Astrocyte of the spinal cord (primary cell): ENCODE measurements at places on chromosomes 2 and 18.

GRCh38 chr2:72803151-72803550 is 22.7 kb downstream of the EXOC6B start:
- peak; percentile 58 for DNase-seq

DNA sequence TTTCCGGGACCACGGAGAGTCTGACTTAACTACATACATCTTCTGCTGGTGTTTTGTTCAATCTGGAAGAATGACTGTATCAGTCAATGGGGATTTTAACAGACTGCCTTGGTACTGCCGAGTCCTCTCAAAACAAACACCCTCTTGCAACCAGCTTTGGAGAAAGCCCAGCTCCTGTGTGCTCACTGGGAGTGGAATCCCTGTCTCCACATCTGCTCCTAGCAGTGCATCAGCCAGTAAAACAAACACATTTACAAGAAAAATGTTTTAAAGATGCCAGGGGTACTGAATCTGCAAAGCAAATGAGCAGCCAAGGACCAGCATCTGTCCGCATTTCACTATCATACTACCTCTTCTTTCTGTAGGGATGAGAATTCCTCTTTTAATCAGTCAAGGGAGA is 23.1 kb downstream of the ICOS start:
- DNase-seq: no peak

- DNase-seq: no peak
These were observed 891.2 kb upstream of the POU3F3 start for GRCh38 chr2:103962670-103963069.

GRCh38 chr18:73043611-73044010 is 175.8 kb upstream of the NETO1 start:
- no peak for DNase-seq

- DNase-seq: no peak
These were observed 354.2 kb downstream of the CDH7 start for GRCh38 chr18:66105016-66105415.

DNA sequence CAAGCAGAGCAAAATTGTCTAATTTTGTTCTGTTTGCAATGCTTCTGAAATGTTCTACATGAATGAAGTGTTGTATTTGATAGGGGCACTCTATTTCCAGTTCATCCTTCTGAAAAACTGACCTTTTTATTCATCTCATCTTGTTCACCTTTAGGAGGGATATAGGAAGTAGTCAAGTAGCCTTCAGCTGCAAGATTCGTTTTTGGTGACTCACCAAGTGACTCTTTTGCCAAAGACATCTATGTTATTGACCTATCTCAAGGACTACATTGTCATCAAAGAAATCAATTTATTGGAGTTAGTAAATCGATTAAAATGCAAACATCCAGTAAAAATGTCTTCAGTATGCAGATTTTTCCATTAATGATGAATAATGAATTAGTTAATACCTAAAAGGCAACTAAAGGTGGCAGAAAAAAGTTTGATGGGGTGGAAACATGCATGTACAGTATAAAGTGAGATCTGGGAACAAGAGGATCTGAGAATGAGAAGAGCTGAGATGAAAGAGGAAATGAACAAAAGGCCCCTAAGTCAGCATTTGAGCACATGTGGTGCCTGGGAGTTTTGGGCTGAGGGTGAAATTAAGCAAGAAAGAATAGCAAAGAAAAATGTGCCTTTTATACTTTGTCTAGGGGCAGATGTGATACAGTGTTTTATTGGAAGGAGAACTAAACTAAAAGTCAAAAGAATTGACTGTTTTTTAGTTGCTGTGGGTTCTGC is 255.1 kb upstream of the LINC00305 start:
- DNase-seq: peak; percentile 2

GRCh38 chr2:153404792-153405191 is 73.8 kb downstream of the RPRM start:
- DNase-seq: no peak

- no peak for DNase-seq
These were observed 210.5 kb downstream of the ERBB4 start for GRCh38 chr2:212328136-212328535.

GRCh38 chr18:22800551-22800951 is 132.6 kb upstream of the RBBP8 start:
- no peak for DNase-seq

GRCh38 chr2:217905896-217906295 is 96.9 kb downstream of the TNS1 start:
- DNase-seq: no peak

- peak; percentile 79 for DNase-seq
These were observed 1.0 kb downstream of the IRS1 start for GRCh38 chr2:226798422-226799210.

DNA sequence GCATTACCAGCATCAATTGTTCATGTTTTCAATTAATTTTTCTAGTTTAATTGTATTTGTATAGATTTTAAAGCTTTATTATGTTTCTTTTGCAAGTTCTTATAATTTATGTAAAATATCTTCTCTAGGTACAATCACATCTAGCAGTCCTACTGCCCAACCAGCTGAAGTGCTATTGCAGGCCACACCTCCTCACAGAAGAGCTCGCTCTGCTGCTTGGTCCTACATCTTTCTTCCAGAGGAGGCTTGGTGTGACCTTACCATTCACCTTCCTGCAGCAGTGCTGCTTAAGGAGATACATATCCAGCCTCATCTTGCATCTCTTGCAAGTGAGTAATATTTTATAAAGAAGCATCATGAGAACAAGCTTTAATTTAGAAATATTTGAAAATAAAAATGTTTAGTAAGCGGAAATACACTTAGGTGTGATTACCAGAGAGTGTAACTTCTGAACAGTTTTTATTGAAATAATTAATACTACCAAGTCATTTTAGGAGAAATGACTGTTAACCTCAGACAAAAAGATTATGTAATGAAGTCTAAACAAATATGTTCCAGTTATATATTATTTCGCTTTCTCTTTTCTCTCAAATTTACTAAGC is 122.9 kb upstream of the TTC27 start:
- no peak for DNase-seq

- DNase-seq: no peak
These were observed 252.2 kb downstream of the HDAC4 start for GRCh38 chr2:239148495-239149200.

DNA sequence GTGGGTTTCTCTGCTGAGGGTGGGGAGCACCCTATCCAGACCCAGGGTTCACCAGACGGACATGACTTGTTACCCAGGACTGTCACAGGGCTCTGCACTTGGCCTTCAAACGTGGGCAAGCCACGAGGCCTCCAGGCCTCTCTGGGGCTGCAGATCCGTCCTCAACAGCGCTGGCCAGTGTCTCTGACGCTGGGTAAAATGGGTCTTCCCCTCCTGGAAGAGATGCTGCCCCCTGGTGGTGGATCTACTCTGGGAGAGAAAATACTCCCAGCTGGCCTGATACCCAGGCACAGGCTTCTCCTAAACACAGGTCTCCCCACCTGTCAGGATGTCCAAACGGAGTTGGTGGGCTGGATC is 3.7 kb downstream of the GPR17 start:
- peak; percentile 75 for DNase-seq

DNA sequence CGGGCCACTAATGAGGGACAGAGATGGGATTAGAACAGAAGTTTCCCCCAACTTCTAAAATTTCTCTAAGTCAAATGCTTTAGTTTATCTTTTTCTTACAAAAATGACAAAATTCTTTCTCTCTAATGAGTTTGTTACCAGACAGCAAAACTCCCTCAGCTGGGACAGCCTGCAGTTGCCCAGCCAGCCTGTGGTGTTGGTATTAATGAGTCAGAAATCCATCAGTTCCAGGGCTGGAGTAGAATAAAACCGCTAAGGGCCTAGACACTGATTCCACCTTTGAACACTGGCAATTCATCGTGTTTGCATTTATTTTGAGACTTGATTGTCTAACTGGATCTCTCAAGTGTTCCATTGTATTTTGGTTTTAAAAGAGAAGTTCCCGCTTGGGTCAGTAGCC is 38.3 kb upstream of the SMAD2 start:
- peak; percentile 47 for DNase-seq
